ENCODE measurements at places on chromosomes 7 and 10. TPM values are rescaled to one million over a fixed set of nuclear protein-coding genes. Genes with fewer than 3 reads are reported as not detected.

Gene GAD2
- not detected for total RNA-seq

GRCh38 chr10:62084451-62084850 lies 183.0 kb downstream of the ARID5B start:
- H3K4me3 ChIP-seq, result no peak overlapping the region
- H3K27ac ChIP-seq, result peak overlapping the region; percentile 10
- no peaks in the 10 kb centered on the region for H3K27me3 ChIP-seq
- no peak for DNase-seq
- H3K36me3 ChIP-seq, result peaks cover 6% of the 10 kb centered on the region

DNA sequence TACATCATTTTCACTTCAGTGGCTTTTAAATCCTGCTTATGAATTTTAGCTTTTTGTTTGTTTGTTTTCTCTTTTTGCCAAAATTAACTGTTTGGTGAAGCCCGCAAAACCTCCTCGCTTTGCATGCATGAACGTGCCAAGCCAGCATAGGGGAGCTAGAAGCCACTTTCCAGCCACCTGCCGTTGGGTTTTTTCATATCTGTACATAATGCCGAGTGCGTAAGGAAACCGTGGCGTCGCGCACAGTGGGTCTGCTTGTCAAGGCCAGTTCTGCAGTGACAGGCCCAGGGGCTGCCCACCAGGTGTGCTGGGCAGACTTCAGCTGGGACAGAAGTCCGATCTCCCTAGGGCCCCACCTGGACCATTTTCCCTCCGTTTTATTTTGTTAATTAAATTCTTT lies 41.1 kb downstream of the WIPI2 start:
- H3K36me3 ChIP-seq, result peaks cover 31% of the 10 kb centered on the region
- H3K4me3 ChIP-seq, result no peak overlapping the region
- no peaks in the 10 kb centered on the region for H3K27me3 ChIP-seq

DNA sequence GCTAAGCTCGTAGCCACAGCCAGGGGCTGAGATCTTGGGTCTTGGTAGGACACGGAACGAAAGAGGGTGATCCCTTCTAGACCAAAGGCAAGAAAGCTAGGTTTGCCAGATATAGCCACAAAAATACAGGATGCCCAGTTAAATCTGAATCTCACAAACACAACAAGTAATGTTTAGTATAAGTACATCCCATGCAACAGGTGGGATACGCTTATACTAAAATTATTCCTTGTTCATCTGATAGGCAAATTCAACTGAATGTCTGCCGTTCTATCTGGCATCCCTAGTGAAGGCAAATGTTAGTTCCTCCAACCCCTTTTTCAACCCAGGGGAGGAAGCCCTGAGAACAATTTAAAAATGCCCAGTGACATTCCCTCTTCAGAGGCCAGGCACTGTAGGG lies 131.1 kb upstream of the MGMT start:
- no peak overlapping the region for H3K27ac ChIP-seq
- no peaks in the 10 kb centered on the region for H3K36me3 ChIP-seq
- DNase-seq, result no peak
- no peaks in the 10 kb centered on the region for H3K4me1 ChIP-seq
- H3K4me3 ChIP-seq, result no peak overlapping the region

Gene ACTL6B
- 0.29 TPM for total RNA-seq

GRCh38 chr10:4684434-4684833 lies 141.6 kb upstream of the AKR1E2 start:
- DNase-seq, result no peak
- H3K27me3 ChIP-seq, result no peaks in the 10 kb centered on the region
- H3K27ac ChIP-seq, result no peak overlapping the region
- H3K4me3 ChIP-seq, result no peak overlapping the region
- peaks cover 5% of the 10 kb centered on the region for H3K4me1 ChIP-seq

GRCh38 chr7:142801601-142802295 lies 31.0 kb downstream of the PRSS2 start:
- DNase-seq, result no peak
- H3K27me3 ChIP-seq, result peaks cover 11% of the 10 kb centered on the region
- no peaks in the 10 kb centered on the region for H3K36me3 ChIP-seq
- H3K4me1 ChIP-seq, result no peaks in the 10 kb centered on the region

DNA sequence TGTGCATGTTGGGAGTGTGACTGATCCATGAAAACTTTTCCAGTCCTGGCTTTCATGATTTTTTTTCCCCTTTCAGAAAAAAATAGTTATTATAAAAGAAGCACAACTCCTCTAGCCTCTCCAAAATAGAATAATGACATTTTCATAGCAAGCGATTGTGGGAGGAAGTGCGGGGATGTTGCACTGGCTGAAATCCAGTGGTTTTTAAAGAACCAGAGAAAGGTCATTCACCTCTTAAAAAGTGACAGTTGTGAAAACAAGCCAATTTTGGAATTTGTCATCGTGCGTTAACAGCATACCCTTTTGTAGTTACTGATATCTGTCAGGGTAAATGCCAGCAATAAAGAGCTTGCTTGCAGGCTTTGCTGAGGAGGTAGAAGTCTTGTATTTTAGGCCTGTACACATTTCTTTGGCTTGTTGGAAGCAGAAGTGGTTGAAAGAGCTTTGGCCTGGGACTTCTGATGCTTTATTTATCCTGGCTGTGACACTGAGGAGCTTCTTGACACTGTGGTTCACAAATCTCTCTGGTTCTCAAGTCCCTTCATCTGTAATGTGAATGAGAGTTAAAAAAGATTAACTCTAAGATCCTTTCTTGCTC lies 545.9 kb downstream of the REEP3 start:
- no peak overlapping the region for H3K27ac ChIP-seq
- DNase-seq, result no peak
- H3K36me3 ChIP-seq, result no peaks in the 10 kb centered on the region
- H3K4me1 ChIP-seq, result no peaks in the 10 kb centered on the region
- no peak overlapping the region for H3K4me3 ChIP-seq

- H3K27me3 ChIP-seq, result no peaks in the 10 kb centered on the region
- H3K4me1 ChIP-seq, result no peaks in the 10 kb centered on the region
- no peaks in the 10 kb centered on the region for H3K36me3 ChIP-seq
- no peak overlapping the region for H3K27ac ChIP-seq
- no peak overlapping the region for H3K4me3 ChIP-seq
- DNase-seq, result no peak
Observed at GRCh38 chr10:43879742-43880141, 231.1 kb upstream of the ZNF32 start.

GRCh38 chr10:43809211-43809930 lies 160.7 kb upstream of the ZNF32 start:
- H3K27me3 ChIP-seq, result no peaks in the 10 kb centered on the region
- no peak for DNase-seq
- H3K27ac ChIP-seq, result no peak overlapping the region
- no peaks in the 10 kb centered on the region for H3K4me1 ChIP-seq

- H3K36me3 ChIP-seq, result no peaks in the 10 kb centered on the region
- H3K4me3 ChIP-seq, result no peak overlapping the region
- no peak for DNase-seq
Observed at GRCh38 chr7:85226361-85227085, 39.7 kb upstream of the SEMA3D start.

Gene ADRA2A
- total RNA-seq, result 12.8 TPM

Gene WNT8B
- total RNA-seq, result not detected

GRCh38 chr10:49749556-49750491 lies 12.3 kb downstream of the OGDHL start:
- no peak overlapping the region for H3K27ac ChIP-seq
- no peaks in the 10 kb centered on the region for H3K36me3 ChIP-seq
- no peaks in the 10 kb centered on the region for H3K27me3 ChIP-seq

DNA sequence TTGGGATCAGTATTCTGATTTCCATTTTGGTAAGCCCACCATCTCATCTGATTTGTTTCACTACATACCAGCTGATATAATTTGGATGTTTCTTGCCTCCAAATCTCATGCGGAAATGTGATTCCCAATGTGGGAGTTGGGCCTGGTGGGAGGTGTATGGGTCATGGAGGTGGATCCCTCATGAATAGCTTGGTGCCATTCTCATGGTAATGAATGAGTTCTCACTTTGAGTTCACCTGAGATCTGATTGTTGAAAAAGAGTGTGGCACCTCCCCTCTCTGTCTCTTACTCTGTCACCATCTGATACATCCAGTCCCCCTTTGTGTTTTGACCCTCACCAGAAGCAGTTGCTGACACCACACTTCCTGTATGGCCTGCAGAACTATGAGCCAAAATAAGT lies 347.3 kb downstream of the ARL4A start:
- no peak overlapping the region for H3K4me3 ChIP-seq
- DNase-seq, result no peak
- no peaks in the 10 kb centered on the region for H3K36me3 ChIP-seq
- no peak overlapping the region for H3K27ac ChIP-seq
- H3K27me3 ChIP-seq, result no peaks in the 10 kb centered on the region

DNA sequence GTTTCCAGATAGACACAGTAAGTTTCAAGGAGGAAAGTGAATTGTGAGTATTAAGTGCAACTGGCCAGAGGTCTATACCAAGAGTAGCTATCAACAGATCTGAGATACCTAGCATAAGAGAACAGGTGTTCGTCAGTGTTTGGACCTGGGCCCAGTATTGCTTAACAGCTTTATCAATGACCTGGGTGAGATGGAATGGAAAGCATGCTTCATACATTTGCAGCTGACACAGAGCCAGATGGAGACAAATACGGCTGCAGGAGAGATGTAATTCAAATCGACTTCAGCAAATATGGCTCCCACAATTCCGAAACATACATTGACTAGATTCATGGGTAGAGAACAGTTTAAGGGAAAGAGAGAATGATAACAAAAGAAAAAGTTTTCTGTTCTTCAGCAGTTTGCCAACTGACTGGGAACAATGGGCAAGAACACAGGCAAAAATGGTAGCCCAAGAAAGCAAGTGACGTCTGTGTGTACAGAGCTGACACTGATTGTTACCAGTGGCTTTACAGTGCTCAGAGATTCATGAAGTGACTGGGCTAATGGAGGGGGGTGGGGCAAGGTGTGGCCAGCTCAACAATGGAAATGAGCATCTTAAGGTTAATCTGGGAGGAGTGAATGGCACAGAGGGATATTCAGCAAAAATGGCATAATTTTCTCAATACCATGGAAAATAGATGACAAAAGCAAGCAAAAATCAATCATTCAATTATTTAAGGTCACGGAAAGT lies 28.0 kb upstream of the COBL start:
- H3K4me3 ChIP-seq, result no peak overlapping the region
- no peaks in the 10 kb centered on the region for H3K4me1 ChIP-seq
- H3K27me3 ChIP-seq, result no peaks in the 10 kb centered on the region
- no peaks in the 10 kb centered on the region for H3K36me3 ChIP-seq
- DNase-seq, result no peak

GRCh38 chr7:463362-463781 lies 56.3 kb downstream of the PDGFA start:
- H3K4me3 ChIP-seq, result no peak overlapping the region
- H3K27me3 ChIP-seq, result no peaks in the 10 kb centered on the region
- H3K36me3 ChIP-seq, result no peaks in the 10 kb centered on the region
- H3K27ac ChIP-seq, result no peak overlapping the region
- no peak for DNase-seq

DNA sequence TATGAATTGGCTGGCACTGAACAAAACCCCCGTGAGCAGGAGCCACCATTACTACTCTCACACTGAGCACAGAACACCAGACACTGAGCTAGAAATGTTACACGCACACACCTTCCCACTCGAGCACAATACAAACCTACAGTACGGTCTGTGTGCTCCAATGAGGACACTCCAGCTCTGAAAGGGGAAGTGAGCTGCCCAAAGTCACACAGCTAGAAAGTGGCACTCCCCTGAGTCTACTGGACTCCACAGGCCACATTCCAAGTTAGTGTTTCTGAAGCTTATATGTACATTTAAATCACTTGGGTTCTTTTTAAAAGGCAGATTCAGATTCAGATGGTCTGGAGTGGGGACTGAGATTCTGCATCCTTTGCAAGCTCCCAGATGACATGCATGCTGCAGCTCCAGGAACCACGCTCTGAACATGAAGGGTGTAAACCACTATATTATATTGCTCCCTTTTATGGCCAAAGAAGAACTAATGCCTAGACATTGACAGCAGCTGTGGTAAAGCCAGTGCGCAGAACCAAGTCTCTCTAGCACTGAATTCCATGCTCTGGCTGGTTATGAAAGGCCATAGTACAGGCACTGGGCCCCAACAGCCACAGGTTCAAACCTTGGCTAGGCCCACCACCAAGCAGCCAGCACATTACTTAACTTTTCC lies 77.1 kb downstream of the FRMPD2 start:
- DNase-seq, result no peak
- H3K4me1 ChIP-seq, result peaks cover 3% of the 10 kb centered on the region
- H3K27ac ChIP-seq, result no peak overlapping the region
- H3K27me3 ChIP-seq, result no peaks in the 10 kb centered on the region
- no peaks in the 10 kb centered on the region for H3K36me3 ChIP-seq
